ENCODE measurements at places on chromosomes 12 and 14.
A peak's percentile ranks its signal among the peaks of the same experiment; 100 is the strongest.

GRCh38 chr14:99169776-99170356 is 102.1 kb downstream of the BCL11B start:
- DNase-seq, result no peak

- no peak for DNase-seq
Observed at GRCh38 chr12:2919249-2919648, 28.6 kb downstream of the TULP3 start.

DNA sequence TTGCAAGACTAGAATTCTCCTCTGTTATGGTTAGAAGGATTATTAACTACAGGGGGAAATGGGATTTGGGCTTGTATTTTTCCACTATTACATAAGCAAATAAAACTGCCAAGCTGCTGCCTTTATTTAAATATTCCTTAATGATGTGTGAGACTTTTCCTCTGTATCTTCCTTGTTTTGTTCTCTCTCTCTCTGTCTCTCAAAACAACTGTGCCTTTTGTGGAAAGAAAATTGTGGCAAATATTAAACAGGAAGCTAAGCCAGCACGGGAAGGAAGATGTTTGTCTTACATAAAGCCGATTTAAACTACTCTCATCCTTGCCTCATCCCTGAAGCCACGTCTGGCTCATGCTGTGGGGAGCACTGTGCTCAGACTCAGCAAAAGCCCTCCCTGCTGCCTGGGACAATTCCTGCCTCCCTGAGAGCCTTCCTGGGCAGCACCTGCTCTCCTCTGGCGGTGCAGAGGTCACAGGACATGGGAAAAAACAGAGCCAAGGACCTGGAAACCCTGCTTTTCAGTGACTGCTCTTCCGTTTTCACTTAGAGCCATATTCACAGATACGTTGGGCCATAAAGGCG is 237.2 kb downstream of the SLC15A4 start:
- DNase-seq, result no peak

DNA sequence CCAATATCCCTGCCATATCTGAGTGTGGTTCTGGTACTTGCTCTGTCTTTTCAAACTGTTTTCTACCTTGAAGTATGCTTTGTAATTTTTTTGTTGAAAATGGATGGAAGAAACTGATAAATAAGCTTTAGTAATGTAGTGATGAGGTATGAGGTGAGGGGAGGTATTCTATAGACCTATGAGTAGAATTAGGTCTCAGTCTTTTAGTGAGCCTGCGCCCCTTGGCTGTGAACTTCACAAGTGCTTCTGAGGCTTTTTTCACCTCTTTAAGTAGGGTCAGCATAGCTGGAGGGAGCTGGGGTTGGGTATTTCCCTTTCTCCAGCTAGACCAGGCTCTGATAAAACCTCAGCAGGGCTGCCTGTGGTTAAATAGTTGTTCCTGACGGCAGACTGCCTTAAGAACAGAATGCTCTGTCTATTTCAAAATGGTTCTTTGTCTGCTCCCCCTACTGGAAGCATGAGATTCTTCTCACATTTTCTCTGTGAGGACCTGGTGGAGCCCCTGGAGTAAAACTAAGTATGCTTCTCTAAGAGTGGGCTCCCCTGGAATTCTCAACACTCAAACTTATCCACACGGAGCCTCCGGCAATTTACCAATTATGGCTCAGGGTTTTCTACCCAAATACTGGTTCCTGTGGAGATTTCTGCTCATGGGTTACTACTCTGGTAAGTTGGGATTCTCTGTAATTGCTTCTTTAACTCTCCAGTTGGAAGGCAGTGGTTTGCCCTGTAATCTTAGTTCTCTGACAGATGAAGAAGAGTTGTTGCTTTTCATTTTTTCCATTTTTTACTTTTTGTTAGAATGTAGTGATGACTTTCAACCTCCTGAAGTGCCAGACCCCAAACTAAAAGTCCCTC is 13.1 kb downstream of the KRT5 start:
- DNase-seq, result no peak

DNA sequence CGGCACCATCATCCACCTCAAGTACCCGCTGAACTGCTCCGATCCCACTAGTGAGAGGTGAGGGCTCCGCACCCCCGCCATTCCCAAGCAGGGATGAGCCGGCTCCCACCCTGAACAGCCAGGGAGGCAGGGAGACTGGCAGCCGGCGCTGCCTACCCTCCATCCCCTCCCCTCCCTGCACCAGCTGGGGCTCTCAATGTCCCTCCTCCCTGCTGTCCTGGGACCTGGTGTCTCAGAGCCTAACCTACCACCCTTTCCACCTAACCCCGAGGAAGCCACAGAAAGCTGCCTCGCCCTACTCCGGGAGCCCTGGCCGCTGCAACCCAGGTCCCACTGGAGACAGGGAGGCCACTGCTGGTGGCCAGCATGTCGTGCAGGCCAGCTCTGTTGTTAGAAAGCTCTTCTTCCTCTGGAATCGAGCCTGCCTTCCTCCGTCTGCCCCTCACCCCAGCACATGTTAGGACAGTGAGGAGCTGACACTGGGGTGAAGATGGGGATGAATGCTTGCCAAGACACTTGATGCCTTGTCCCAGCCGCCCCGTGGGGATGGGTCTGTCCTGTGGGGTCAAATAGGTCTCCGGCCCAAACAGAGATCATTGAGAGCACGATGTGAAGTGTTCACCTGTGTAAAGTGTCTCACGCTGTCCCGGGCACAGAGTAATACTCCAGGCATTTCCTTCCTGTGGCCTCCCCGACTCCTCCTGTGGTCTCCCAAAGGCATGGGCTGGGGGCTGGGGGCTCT is 1.1 kb downstream of the PTPN6 start:
- DNase-seq, result no peak

- no peak for DNase-seq
Observed at GRCh38 chr12:12726555-12727093, 9.5 kb downstream of the CDKN1B start.

DNA sequence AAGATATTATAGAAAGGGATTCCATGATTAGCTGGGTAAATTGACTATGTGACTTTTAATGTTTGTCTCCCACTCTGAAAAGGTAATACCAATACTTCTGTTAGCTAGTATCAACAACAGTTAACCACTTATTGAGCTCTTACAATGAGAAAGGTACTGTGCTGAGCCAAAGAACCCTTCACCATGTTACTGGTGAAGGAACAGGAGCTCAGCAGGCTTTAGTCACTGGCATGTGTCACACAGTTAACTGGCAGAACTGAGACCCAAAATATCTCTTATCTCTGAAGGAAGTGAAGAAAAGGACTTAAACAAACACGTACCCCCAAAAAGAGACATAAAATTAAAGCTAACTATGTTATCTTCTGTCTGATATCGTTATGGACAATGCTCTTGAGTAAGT is 170.6 kb downstream of the MED13L start:
- no peak for DNase-seq

- no peak for DNase-seq
Observed at GRCh38 chr14:100608586-100609330, 21.5 kb upstream of the BEGAIN start.

GRCh38 chr12:31973818-31974217 is 14.6 kb downstream of the RESF1 start:
- DNase-seq, result no peak

- DNase-seq, result no peak
Observed at GRCh38 chr12:101902641-101903040, 25.3 kb downstream of the DRAM1 start.

GRCh38 chr12:39375206-39375808 is 67.6 kb downstream of the KIF21A start:
- DNase-seq, result no peak

DNA sequence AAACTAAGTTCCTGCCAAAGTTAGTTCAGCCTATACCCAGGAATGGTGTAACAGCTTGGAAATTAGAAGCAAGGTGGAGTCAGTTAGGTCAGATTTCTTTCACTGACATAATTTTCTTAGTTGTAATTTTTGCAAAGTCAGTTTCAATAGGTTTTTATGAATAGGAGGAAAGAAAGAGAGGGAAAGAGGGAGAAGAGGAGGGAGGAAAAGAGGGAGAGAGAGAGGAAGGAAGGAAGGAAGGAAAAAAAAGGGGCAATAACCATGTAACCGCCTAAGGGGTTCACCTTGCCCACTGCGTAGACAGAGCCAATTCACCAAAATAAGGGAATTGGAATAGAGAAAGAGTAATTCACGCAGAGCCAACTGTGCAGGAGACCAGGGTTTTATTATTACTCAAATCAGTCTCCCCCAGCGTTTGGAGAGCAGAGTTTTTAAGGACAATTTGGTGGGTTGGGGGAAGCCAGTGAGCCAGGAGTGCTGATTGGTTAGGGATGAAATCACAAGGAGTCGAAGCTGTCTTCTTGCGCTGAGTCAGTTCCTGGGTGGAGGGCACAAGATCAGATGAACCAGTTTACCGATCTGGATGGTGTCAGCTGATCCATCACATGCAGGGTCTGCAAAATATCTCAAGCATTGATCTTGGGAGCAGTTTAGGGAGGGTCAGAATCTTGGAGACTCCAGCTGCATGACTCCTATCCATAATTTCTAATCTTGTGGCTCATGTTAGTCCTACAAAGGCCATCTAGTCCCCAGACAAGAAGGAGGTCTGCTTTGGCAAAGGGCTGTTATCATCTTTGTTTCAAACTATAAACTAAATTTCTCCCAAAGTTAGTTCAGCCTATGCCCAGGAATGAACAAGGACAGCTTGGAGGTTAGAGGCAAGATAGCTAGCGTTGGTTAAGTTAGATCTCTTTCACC is 126.0 kb upstream of the AMIGO2 start:
- DNase-seq, result no peak

DNA sequence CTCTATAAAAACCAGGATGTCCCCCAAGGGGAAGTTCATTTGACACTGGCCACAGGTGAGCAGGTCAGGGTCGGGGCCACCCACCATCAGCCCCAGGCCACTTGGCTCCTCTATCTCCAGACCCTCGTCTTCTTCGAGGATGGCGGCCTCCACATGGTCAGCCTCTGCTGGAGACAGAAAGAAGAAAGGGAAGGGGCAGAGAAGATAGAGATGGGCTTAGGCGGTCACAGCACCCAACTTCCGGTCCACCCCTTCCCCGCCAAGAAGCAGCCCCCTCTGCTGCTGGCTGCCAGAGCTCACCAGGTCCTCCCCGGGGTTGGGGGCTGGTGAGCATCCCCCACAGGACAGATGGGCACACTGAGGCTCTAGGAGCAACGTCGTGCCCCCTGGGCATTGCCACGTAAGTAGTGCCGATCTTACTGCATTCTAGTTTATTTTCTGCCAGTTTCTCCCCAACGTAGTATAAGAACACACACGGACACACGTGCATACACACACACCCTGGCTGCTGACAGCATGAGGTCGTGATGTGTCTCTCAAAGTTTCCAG is 14.2 kb downstream of the BCL11B start:
- peak; percentile 17 for DNase-seq

- peak; percentile 16 for DNase-seq
Observed at GRCh38 chr12:51721282-51721940, 127.1 kb downstream of the FIGNL2 start.

DNA sequence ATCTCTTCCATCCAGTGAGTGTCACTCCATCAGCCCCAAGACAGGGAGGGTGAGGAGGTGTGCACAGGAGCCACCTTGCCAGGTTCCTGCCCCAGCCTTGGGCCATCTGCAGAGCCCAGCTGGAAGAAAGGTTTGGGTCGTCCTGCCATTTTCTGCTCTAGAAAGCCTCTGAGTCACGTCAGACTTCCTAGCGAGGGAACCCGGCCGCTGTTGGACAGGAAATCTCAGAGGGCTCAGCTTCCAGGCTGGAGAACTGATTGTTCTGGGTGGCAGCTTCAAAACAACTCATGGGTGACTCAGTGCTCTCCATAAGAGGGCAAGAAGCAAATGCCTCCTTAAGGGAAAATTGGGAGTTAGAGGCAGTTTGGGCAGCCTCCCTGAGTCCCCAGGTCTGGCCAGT is 16.6 kb downstream of the HIP1R start:
- DNase-seq, result no peak

GRCh38 chr12:39372929-39373328 is 70.0 kb downstream of the KIF21A start:
- peak; percentile 3 for DNase-seq

DNA sequence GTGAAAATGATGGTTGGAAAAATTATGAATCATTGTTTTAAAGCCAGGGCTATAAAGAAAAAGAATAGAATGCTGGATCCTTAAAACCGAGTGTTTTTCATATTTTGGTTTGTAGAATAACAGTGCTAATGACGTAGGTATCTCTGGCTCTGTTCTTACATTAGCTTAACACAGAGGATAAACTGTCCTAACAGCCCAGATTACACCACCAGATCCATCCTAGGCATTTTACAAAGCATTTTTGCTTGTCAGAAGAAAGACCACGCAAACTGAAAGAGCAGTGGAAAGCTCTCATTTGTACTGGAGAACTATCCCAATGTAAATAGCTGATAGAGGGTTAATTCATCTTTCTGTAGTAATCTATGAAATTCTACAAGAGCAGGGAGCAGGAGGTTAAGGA is 13.6 kb downstream of the IFT81 start:
- DNase-seq, result no peak

GRCh38 chr12:25882266-25882665 is 76.2 kb upstream of the RASSF8 start:
- no peak for DNase-seq

GRCh38 chr12:124026755-124027745 is 54.0 kb downstream of the ZNF664 start:
- no peak for DNase-seq

DNA sequence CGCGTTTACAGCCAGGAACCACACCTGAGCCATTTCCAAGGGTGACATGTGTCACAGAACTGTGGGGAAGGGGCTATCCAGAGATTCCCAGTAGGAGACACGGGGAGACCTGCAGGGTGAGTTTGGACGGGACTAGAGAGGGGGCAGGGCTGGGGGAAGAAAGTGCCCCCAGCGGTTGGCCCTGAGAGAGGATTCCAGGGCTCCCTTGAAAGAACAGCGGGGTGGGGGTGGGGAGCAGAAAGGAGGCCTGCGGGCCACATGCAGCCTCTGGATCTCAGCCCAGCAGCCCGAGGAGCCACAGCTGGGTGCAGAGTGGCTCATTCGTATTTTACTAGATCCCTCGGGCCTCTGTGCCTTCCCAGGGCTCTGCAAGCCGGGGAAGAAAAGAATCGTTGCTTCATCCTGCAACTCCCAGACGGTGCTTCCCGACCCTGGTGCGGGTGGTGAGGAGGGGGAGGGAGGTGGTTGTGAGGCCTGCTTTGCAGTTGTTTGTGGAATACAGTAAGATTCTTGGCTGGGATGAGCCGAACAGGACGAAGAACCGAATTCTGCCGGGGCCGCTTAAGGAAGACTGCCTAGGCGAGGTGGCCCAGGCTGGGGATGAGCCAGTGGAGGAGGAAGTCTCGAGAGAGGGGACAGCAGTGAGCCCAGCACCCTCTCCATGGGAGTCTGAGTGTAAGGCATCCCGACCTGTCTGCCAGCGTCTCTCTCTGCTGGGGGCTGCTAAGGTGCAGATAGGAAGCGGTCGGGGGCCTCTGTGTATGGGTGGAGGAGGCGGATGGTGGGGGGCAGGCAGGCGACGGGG is 36.1 kb upstream of the ANKRD9 start:
- no peak for DNase-seq

- DNase-seq, result no peak
Observed at GRCh38 chr14:29759521-29760340, 167.9 kb downstream of the PRKD1 start.
